ENCODE measurements at places on chromosomes 12 and 14.

DNA sequence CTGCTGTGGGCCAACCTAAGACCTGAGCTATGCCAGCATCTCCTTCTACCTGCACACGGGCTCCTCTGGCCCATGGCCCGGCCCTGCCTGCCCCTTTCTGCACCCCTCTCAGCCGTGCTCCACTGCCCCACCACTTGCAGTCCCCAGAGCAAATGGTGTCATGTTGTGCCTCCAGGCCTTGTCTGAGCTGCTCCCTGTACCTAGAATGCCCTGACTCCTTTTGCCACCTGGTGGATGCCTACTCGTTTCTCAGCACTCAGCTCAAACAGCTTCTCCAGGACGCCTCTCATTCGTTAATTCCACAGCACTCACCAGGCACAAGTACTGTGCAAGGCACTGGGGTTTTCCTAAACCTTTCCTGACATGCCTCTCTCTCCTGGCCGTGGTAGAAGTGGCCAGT is 63.2 kb upstream of the PNMA1 start:
- DNase-seq: no peak

DNA sequence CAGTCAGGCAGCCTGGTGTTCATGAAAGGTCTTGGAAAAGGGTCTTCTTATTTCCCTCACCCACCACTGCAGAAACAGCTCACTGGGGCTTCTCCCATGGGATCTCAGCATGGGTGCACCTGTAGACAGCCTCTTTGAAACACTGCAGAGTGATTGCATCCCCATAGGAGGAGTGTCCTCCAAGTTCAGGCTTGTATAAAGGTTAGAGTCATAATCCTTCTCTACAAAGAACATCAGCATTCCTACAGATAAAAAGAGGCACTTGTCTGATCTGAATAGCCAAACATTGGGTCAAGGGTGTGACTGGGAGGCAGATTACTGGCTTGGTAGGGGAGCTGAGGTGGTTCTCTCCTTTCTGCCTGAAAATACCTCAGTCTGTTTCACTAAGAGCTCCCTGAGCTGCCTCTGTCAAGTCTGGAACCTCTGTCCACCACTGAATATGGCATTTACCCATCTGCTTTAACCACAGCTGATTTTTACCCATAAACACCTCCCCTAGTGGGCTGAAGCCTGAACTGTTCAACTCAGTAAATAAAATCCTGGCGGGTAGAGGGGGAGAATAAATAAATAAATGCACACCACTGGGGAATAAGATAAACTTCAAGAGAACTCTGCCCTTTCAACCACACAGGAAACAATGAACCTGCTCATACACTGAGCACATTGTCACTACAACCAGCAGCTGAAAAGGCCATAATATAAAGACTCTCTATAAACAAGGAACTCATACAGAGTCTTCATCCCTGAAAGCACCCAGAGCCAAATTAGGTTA is 120.7 kb upstream of the SCAF11 start:
- no peak for DNase-seq

DNA sequence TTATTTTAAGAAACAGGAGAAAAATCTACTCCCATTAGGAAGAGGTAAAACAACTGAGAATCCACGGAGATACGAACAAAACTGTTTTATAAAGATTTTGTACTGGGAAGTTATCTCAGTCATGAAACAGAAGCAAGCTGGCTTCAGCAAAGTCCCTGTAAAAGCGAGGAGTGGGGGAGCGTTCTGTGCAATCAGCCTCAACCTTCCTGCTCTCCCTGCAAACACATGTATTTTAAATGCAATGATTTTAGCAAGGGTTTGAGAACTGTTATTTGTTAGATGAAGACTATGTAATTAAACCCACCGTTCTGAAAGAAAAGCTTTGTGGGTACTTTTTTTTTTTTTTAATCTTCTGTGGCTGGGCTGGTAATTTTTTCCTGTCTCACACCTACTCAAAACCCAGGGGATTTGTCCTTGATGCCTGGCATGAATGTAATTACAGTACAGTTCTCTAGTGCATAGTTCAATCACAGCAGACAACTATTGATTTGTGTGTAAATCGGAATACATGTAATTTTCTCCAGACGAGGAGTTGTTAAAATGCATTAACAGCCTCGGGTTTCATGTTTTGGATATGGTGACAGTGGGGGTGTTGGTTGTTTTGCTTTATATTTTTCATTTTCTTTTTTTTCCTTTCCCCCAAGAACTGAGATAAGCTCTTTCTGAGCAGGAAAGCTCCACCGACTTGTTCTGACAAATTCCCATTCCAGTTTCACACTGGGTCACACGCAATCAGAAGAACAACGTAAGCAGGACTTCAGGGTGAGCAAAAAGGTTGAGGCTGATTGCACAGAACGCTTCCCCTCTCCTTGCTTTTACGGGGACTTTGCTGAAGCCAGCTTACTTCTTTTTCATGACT is 153.6 kb downstream of the PHLDA1 start:
- DNase-seq: peak; percentile 6

DNA sequence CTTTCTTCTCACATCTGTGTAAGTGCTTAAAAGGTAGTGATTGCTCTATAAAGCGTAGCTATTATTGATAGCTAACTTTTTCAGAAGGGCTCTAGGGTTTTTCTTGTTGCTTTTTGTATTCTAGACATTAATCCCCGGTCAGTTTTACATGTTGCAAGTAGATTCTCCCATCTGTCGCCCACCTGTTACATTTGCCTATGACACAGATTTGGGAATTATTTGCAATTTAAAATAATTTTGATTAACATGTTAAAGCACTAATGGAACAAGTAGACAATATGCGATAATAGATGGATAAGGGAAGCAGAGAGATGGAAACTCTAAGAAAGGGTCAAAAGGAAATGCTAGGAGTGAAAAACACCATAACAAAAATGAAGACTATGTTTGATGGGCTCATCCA is 44.5 kb downstream of the DIO3 start:
- DNase-seq: no peak

GRCh38 chr14:21672116-21672515 is 1.5 kb downstream of the OR4E1 start:
- no peak for DNase-seq

- DNase-seq: no peak
Observed at GRCh38 chr12:108773798-108774788, 42.8 kb upstream of the CORO1C start.

DNA sequence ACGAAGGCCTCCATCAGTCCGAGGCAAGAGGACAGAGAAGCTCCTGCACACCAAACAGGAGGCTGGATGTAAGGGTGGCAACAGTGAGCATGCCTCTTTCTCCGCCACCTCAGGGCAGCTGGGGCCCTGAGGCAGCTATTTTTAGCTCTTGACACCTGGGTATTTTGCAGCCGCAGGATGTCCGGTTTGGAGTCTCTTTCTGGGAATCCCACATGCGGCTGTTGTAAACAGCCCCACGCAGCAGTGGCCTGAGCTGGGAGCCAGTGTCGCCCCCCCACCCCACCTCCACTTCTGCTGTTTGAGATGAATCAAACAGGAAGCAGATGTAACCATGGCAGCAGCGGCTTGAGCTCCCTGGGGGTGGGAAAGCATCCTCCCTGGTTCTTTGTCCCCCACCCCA is 11.7 kb downstream of the HDAC7 start:
- peak; percentile 85 for DNase-seq

GRCh38 chr14:57182760-57183503 is 85.8 kb downstream of the EXOC5 start:
- DNase-seq: no peak

DNA sequence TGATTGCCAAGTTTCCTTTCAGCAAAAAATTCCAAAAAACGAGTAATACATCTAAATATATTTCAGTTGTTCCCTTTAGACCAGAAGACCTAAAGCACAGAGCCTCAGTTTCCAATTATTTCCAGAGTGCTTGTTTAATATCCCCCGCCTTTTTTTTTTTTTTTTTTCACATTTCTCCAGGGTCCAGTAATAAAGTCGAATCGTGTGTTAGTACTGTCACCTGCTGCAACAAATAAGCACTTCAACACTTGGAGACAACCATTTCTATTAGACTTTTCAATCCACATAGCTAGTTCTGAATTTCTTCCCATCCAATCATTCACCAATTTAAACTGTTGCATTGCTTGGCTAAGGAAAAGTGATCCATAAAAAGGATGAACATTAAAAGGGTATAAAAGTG is 13.6 kb downstream of the PDE6H start:
- no peak for DNase-seq

DNA sequence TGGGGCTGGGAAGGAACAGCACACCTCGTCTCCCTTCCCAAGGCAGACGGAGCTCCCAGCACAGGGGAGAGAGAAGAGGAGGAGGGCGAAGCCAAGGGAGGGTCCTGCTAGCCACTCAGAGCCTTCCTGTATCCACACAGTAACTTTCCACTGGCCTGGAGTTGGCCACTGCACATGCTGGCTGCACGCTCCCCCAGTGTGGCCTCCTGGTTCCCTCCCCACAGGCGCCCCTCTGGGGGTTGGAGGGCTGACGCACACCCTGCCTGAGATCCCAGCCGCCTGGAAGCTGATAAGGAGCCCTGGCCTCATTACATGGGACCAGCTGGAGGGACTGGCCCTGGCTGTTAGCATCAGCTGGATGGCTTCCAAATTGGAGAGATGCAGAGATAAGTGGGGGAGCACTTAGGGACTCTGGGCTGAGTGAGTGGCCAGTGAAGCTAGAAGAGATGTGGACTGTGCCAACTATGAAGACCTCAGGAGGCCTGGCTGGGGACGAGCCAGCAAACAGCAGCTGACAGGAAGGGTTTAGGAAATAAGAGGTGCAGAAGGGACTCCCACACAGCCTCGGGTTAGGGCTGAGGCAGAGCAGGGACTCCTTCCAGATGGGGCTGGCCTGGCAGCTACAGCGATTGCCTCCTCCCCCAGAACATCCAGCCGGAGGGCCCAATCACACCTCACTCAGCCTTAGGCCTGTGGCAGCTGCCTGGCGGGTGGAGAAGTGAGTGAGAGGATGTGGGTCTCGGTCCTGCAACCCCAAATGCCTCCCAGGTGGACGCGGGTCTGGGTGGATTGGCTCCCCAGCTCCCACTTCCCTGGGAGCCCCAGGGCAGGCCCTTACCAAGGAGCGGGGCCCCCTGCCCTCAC is 26.3 kb upstream of the BCDIN3D start:
- no peak for DNase-seq

- DNase-seq: no peak
Observed at GRCh38 chr12:50641566-50641965, 122.3 kb upstream of the ATF1 start.

GRCh38 chr12:58787021-58787760 is 133.1 kb downstream of the LRIG3 start:
- DNase-seq: no peak

DNA sequence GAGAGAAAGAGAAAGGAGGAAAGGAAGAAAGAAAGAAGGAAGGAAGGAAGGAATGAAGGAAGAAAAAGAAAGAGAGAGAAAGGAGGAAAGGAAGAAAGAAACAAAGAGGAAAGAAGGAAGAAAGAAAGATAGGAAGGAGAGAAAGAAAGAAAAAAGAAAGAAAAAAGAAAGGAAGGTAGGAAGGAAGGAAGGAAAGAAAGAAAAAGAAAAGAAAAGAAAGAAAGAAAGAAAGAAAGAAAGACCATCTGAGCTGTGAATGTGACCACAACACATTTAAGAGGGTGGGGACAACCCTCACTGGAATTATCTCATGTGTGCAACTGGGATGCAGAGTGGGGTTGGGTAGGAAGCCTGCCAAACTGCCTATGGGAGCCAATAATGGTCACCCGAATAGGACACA is 36.0 kb upstream of the BATF start:
- DNase-seq: no peak

DNA sequence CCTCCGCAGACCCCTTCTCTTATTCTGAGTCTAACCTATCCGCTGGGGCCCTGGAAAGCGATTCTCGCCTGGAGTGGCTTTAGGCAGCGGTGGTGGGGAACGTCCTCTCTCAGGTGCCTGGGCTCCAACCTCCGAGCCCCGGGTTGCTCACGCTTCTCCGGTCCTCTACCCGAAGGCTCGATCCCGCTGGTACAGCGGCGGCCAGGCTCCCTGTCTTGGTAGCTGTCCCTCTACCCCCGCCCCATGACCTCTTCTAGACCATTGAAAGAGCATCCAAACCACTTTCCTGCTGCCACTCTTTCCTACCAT is 505 bp upstream of the HEBP1 start:
- no peak for DNase-seq
